ENCODE measurements at places on chromosomes 12 and 14.

GRCh38 chr12:53659011-53659551 lies 16.8 kb downstream of the ATP5MC2 start:
- no peak for DNase-seq

DNA sequence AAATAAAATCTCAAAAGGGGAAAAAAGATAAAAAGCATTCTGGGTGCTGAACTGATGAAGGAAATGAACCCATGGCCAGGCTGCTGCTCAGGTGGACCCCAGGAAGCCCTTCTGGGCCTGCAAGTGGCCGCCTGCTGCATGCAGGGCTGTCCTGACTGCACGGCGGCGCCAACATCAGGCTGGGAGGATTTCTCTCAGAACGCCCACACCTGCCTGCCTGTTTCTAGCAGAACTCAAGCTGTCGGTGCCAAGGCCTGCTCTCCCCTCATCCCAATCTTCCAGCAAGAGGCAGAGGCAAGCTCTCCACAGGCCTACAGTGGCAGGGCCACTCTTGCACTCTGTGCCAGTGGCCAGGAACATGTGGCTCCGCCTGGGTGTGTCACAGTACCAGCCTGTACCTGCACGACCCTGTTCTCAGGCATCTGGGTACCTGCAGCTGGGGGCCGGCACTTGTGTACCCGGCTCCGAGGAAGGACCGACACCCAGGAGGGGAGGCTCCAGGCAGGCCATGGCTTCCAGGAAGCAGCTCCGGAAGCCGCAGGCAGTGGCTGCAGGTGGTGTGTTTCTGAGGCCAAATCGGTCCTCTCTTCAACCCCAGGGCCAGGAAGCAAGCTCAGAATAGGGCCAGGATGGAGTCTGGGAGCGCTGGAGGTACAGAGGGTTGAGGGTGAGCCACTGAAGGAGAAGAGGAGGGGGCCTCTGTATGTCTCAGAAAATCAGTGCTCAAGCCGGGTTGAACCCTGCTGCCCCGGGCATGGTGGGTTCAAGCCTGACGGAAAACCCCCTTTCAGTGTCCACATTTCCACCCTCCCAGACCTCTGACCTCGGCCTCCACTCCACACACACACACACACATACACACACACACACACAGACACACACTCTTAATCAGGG lies 2.5 kb upstream of the INF2 start:
- DNase-seq, result no peak

DNA sequence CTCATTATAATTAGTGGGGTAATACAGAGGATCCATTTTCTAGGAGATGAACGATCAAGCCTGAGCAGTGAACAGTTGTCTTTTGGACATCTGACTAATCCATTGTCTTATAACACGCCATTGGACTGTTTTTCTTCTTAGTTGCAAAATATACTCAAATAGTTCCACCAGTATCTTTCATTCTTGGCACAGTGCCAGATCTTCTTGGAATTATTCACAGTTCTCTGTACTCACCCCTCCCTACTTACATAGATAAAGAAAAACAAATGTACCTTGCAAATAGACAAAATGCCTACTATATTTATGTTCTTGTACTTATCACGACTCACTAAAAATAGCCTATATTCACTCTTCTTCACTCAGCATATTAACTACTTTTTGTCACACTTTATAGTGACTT lies 3.8 kb downstream of the CBLN3 start:
- no peak for DNase-seq

GRCh38 chr12:57139796-57140649 lies 7.4 kb downstream of the LRP1-AS start:
- no peak for DNase-seq

DNA sequence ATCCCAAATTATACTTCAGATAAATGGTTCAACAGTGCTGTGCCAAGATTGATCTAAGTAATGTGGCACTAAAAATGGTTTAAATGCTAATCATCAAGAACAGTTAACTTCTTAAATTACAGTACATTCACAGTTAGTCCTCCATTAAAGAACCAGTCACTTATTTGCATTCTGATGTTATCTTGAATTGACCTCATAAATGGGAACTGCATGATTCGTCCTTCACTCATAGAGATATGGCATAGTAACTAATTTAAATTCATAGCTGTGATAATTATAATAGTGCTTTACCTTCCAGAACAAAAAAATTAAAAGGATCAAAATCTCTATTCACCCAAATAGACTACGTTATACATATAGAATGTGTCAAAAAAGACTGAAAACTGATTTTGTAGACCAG lies 61.1 kb downstream of the COCH start:
- no peak for DNase-seq

GRCh38 chr14:85531141-85531586 lies 1.2 kb downstream of the FLRT2 start:
- DNase-seq, result no peak

DNA sequence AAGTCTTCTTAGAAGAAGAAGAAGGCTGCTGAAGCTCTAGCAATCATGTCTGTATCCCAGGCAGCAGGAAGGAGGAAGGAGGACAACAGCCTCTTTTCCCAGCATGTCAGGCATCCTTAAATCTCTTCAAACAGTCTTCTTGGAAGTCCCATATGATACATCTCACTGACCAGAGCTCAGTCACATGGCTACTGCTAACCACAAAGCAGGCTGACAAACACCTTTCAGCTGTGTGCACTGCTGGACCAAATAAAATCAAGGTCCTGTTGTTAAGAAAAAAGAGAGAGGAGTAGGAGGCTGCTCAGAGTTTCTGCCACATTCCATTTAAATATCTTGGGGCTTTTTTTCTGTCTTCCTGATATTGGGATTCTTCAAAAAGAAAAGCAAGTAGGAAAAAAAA lies 203.4 kb upstream of the PELI2 start:
- no peak for DNase-seq

DNA sequence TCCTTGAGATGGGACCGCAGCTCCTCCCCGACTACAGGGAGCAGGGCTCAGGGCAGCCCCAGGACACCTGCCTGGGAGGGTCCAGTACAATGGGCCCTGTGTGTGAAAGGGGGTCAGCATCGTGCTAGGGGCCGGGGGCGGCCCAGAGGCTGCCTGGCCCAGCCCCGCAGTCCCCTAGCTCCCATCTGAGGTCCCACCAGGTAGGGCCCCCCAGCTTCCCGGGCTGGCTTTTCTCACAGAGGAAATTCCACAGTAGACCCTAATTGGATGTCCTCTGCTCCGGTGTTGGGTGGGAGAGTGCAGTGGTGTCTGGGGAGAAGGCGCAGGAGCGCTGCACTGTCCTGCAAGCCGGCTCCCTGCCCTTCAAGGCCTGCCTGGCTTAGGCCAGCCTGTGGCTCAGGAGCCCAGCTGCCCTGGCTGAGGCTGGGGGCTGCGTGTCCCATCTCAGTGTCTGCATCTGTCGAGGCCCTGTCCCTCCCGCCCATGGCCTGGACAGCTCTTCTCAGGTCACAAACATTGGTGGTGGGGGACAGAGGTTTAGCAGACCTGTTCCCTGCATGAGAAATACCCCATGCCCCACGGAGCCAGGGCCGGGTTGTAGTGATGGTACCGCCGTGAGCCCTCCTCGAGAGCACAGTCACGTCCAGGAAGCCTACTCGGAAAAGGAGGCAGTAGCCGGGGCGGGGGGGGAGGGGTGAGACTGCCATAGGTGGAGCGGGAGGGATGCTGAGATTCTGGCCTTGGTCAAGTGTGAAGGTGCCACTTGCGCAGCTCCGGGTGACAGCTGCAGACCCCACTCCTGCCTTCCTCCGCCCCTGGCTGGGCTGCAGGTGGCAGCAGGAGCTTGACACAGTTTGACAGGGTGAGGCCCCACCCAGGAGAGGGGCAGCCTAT lies 11.6 kb downstream of the HIP1R start:
- no peak for DNase-seq

DNA sequence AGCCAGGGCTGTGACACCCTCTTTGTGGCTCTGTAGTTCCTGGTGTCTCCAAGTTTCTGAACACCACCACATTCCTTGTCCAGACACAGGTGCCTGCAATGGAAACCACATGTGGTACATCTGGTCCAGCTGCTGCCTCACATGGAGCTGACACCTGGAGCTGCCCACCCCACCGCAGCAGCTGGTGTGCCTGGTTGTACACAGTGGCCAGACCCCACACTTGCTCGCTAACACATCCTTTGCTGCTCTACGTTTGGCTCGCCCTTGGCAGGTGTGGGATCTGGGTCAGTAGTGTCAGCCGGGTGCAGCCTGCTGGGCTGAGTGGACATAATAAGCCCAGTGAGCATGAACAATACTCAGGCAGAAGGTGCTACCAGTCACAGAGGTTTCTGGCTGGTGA lies 198.9 kb downstream of the ADGRD1 start:
- DNase-seq, result no peak

DNA sequence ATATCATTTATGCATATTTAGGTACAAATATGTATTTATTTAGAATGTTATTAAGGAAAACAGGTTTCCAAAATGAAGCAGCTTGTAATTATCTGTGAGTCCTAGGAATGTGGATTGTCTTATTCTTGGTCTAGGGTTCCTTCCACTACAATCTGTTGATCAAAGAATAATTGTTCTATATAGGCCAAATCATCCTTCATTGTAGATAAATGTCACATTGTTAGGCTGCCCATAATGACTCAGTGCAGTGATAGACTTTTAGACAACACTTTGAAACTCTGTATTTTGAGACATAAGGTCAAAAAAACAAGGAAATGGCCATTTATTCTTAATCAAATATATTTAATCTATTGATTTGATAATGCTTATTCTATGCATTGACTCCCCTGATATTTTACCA lies 283.0 kb downstream of the ACSS3 start:
- no peak for DNase-seq

- no peak for DNase-seq
Measured at GRCh38 chr12:131333621-131334440, 377.1 kb upstream of the SFSWAP start.

DNA sequence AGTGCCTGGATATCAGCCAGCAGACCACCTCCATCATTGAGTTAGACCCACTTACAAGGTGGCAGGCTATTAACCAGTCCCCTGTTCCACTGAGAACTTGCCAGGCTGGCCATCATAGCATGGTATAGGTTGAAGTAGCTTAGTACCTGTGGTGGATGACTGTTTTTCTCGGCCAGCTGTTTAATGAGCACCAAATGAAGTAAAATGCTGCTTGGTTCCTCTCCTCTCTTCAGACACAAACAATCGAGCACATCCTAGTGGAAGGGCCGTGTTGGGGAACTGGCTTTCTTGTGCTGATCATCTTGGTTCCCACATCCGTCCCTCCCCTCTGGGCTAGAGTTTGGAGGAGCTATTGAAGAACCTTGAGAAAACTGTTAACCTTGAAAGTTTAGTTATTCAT lies 486.2 kb downstream of the RAD51B start:
- no peak for DNase-seq

- no peak for DNase-seq
Measured at GRCh38 chr12:49783917-49784676, 42.7 kb downstream of the TMBIM6 start.

- no peak for DNase-seq
Measured at GRCh38 chr12:131260954-131261353, 307.2 kb downstream of the ADGRD1 start.

- DNase-seq, result no peak
Measured at GRCh38 chr12:15488481-15488880, 166.2 kb downstream of the PTPRO start.

DNA sequence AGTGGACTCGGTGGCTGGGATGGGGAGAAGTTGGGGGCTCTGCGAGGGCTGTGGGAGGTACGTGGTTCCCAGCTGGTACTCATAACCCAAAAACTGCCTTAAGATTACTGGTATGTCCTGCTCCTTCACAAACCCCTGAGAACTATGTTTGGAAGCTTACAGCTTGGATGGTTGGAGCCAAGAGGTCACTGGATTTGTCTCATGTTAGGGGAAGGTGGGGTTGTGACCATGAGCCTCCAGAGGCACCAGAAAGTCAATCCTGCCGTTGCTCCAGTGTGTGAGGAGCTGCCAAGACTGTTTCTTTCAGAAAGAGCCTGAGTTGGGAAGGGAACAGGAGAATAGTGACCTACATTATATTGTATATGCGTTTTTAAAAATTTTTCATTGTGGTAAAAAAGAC lies 33.5 kb downstream of the TEAD4 start:
- DNase-seq, result no peak

- DNase-seq, result no peak
Measured at GRCh38 chr12:88793096-88793495, 212.8 kb upstream of the KITLG start.

DNA sequence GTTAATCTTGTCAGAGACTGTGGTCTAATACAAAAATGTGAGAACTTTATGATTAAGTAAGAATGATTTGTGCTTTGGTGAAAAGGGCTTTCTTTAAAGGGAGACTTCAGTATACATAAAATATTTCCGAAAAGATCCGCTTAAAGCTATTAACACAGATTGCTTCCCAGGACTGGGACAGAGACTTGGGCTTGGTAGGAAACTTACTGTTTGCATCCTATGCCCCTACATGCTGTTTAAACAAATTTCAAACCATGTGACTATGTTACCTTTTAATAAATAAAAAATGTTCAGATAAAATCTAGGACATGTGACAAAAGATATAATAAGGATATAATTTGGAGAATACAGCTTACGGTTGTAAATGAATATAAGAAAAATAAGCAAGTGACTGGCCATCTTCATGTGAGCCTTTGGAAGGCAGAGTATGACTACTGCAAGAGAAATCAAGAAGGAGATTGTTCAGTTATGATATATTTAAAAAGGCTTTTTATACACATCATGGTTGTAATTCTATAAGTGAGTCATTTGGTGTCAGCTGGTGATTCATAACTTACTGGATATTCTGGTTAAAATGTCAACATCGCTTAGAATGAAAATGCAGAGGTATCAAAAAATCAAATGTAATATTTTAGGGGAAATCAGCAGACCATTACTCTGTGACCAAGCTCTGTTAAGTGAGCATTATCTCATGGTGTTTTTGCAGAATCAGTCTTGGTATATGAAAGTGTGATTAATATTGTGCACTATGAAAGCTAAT lies 234.7 kb upstream of the E2F7 start:
- DNase-seq, result no peak

GRCh38 chr14:20855652-20856291 lies 35.4 kb upstream of the RNASE3 start:
- DNase-seq, result no peak

GRCh38 chr12:101407049-101407435 lies 530 bp downstream of the ARL1 start:
- DNase-seq, result no peak

DNA sequence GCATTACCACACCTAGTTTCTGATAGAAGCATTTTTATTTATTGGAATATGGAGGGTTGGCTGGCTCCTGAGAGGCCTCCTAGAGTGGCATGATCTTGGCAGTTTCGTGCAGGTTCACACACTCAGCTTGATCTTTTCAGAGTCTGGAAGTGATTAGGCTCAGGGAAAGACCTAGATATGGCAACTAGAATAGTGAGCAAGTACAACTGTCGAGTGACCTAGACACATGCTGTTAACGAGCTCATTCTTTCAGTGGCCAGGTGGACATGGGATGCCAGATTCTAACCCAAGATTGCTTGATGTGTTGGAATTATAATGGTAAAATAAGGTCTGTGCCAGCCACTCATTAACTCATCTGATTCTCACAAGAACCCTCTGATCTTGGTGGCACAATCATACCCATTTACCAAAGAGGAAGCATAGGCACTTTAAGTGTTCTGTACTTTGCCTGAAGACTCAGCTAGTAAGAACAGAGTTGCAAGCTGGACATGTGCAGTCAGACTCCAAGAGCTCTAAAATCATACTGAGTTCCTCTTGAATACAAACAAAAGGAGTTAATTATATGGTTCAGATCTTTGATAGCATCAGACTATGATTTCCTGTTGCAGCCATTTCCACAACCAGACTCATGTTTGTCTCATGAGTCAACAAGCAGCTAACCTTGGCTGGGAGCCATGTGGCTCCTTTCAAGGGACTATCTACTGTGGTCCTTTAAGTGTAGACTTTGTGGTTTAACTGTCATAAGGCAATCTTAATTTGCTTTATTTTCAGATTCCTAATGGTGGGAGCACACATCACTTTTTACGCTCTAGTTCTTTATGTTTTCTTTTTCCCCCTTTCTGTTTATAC lies 144.2 kb downstream of the PLEKHA5 start:
- peak; percentile 8 for DNase-seq

- no peak for DNase-seq
Measured at GRCh38 chr14:35558680-35559079, 24.7 kb downstream of the INSM2 start.
